Activated naive CD4-positive, alpha-beta T cell (primary cell): ENCODE measurements at places on chromosomes 11 and 22.

DNA sequence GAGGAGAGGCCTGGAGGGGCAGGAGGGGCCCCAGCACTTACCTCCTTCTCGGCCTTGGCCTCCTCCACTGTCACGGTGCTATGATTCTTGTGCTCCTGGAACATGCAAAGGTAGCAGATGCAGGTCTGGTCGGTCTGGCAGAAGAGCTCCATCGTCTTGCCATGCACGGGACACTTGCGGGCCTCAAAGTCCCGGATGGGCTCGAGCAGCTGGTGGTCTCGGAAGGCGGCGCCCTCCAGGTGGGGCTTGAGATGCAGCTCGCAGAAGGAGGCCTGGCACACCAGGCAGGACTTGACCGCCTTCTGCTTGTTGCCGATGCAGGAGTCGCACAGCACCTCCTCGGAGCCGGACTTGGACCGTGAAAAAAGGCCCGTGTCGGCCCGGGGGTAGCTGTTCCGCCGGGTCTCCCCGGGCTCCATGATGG is 714 bp downstream of the TRIM29 start:
- DNase-seq = no peak

DNA sequence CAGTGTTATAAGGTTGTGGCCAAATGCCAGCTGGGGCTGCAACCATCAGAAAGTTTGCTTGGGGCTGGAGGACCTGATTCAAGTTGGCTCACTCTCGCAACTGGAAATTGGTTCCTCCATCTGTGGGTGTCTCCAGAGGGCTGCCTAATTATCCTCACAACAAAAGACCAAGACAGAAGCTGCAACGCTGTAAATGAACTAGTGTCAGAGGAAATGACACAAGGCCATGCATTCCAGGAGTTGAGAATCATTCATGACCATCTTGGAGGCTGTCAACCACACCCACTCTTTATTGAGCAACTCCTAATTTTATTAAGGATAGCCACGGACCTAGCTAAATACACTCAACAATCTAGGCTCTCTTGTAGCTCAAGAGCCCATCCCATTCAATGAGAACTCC is 1060.8 kb downstream of the OPCML start:
- no peak for DNase-seq

- no peak for DNase-seq
Observed at GRCh38 chr11:59552844-59553243, 41.5 kb downstream of the OR4D9 start.

GRCh38 chr11:117489999-117490679 is 162.5 kb downstream of the CEP164 start:
- DNase-seq = no peak

DNA sequence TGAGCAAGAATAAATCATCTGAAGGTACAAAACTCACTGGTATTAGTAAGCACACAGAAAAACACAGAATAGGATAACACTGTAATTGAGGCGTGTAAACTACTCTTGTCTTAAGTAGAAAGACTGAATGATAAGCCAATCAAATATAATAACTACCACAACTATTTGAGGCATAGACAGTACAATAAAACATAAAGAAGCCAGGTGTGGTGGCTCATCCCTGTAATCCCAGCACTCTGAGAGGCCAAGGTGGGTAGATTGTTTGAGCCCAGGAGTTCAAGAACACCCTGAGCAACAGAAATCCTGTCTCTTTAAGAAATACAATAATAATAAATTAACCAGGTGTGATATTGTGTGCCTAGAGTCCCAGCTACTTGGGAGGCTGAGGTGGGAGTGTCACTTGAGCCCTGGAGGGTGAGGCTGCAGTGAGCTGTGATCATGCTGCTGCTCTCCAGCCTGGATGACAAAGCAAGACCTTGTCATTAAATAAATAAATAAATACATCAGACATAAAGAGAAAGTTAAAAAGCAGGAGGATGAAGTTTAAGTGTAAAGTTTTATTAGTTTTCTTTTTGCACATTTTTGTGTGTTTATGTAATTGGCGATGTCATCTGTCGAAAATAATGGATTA is 390.6 kb downstream of the DYNC2H1 start:
- DNase-seq = no peak

DNA sequence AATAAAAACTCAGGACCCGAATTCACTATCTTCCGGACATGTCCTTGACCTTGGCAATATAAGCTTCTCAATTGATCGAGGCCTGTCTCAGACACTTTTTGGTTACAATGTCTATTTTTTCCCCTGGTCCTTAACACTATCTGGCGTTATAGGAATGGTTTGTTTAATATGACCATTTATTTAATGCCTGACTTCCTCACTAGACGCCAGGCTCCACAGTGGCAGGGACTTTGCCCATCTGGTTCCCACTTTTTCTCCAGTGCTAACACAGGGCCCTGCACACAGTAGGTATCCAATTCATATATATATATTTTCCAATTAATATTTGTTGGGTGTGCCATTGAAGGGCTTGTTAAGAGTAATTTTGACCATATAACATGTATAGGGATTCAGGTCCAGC is 7.9 kb upstream of the CBX6 start:
- no peak for DNase-seq

DNA sequence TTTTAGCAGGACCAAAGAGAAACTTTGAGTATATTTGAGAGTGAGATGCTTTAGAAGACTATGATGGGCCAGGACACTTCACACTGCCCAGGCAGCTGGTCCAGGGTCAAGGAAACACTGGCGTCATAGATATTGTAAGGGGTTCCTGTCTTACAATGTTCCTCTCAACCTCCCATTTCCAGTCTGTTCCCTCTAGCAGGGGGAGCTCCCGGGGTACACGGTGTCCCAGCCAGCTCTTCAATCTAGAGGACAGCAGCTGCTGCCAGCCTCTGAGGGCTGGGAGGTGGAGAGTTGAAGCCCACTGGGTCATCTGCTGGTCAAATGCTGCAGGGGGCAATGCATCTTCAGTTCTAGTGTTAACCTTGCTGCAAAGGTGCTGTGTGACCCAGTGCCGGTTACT is 40.7 kb upstream of the TIMP3 start:
- DNase-seq = no peak

DNA sequence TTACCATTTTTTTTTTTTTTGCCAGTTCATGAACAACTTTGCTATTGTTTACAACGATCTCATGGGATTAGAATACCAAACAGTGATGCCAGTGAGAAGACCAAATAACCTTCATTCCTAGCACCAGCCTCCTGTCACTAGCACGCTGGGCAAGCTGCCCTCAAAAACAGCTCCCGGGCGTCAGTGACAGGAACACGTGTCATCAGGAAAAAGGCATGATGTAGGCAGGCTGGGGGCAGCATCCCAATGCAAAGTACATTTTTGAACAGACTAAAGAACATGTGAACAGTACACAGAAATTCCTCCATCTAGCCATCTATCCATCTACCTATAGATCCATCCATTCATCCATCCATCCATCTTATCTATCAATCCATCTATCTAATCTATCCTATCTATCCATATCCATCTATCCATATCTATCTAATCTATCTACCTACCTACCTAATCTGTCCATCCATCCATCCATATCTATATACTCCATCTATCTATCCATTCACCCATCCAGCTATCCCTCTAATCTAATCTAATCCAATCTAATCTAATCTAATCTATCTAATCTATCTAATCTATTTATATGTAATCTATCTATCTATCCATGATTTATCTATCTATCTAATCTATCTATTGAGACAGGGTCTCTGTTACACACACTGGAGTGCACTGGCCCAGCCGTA is 378.5 kb downstream of the SHANK2 start:
- DNase-seq = no peak

DNA sequence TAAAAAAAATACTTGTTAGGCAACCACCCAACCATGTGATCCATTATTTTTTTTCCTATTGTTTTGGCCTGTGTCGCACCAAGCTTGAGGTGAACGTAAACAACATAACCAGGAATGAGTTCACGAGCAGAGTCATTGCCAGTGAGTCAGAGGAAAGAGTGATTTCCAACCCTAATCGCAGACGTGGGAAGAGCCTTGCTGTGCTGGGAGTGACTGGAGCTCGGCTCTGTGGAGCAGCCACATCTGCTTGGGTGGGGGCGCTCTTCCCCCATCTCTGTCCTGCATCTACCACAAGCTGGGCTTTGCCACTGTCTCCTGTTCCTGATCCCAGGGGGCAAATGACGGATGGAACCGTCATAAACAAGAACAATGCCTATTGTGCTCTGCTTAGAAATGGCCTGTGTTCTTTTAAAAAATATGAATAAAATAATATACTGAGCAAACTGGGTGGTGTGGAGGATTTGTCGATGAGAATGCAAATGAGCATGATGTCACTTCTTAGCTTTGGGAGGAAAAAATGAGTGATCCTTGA is 210.0 kb downstream of the KIRREL3 start:
- DNase-seq = no peak

GRCh38 chr11:77589181-77589520 is 602 bp upstream of the AQP11 start:
- DNase-seq = no peak

- DNase-seq = no peak
Observed at GRCh38 chr22:28594076-28594796, 85.4 kb downstream of the TTC28 start.

DNA sequence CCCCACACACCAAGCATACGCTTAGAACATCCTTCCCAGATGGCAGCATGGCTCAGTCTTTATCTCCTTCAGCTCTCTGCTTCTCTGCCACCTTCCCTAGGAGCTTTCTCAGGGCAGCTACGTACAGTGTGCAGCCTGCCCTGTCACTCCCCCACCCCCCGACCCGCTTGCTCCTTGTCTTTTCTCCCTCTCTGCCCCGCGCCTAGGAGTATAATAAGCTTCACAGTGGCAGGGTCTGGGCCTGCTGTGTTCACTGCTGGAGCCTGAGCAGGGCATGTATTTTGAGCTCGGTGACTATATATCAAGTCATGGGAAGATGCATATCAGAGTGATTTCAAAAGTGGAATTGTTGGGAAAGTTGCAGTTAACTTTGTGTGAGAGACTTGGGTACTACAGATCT is 55.8 kb upstream of the ADSL start:
- DNase-seq = no peak

DNA sequence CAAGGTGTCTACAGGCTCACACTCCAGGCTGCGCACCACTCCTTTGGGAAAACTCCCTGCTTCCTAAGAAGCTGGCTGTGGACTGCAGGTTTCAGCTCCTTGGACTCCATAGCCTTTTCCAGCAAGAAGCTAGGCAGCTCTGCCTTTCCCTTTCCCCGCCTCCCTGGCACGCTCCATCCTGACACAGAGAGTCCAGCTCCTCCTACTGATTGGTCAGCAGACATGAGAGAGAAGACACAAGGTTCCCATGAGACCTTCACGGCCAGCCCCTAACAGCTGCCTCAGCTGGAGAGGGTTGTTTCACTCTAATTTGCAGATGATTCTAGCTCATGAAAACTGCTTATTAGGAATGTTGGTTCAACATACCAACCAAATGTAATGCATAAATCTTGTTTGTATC is 27.6 kb downstream of the TENM4 start:
- no peak for DNase-seq

DNA sequence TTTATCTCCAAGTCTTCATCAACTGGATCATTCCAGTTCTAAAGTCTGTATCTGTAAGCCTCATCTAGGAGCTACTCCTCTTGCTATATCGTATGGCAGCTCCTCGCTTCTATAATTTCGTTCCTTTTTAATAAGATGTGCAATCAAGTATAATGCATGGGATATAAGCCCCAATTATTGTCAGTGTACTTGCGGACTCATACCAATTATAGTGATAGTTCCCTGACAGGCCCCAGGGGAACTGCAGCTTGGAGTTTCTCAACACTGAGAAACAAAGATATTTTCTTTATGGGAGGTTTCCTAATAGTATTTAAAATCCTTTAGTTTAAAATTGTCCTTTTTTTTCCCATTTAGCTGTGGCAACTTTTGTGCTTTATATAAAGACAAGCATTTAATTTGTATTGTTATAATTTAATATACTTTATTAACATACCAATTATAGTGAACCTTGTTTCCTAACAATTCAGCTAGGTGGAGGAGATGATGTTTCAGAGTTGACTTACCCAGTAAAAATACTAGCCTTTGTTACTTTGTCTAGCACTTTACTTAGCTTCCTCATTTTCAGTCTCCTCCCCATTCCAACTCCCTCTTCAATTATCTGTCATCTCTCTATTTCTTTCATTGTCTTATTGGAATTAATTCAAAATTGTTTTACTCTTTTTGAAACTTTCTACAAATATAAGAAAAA is 25.3 kb upstream of the DDX17 start:
- no peak for DNase-seq

DNA sequence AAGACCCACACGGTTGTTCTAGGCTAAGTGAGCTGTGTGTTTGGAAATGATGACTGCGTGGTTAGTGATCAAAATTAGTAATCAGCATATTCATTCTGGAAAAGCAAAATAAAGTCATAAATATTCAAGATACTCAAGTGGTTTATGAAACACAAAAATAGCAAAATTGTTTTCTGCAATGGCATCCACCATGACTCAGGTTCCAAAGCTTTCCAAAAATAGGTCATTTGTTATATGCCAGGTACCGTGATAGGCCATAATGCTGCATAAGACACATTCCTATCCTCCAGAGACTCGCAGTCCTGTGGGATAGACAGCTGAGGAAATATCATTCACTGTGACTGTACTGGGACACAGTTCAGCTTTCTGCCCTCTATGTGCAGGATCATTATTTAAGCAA is 2.4 kb upstream of the ATL3 start:
- no peak for DNase-seq

- no peak for DNase-seq
Observed at GRCh38 chr22:39251762-39252460, 7.1 kb upstream of the PDGFB start.

DNA sequence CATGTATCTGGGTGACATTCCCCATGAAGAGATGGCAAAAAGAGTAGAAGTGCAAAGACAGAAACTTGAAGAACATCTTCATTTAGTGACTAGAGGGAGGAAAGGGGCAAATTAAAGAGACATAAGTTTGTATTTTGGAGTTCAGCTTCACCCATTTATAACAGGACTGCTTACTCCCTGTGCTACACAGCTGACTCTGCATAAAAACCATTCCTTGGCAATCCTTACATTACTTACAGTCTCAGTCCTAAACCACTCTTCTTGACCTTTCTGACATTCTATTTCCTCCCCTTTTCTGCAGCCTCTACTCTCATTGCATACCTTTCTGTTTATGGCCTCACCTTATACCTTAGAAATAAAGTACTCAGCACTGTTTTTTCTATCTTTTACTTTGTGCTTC is 6.8 kb upstream of the SERGEF start:
- DNase-seq = no peak

- DNase-seq = no peak
Observed at GRCh38 chr22:46879083-46879482, 116.6 kb downstream of the TBC1D22A start.

DNA sequence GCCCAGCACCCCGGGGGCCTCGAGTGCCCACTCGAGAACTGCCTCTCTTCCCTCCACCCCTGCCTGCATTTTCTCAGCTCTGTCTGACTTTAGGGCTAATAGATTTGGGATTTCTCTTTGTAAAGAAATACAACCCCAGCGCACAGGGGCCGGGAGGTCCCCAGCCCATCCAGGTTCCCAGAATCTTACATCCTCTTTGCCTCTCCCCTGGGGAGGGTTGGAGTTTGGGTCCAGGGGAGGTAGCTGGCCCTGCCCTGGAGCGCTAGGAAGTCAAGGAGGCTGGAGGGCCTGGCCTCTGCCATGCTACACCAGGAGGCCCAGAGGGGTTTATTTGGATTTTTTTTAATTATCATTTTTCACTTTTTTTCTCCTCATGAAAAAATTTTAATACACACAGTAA is 65.7 kb upstream of the LMO1 start:
- no peak for DNase-seq

GRCh38 chr11:62152245-62153086 is 28.7 kb downstream of the INCENP start:
- DNase-seq = no peak

GRCh38 chr22:19869497-19870152 is 15.0 kb upstream of the GNB1L start:
- no peak for DNase-seq

- DNase-seq = no peak
Observed at GRCh38 chr22:29426476-29426875, 11.9 kb upstream of the RFPL1 start.
